Aorta (tissue), 5 donors: ENCODE measurements at places on chromosomes 5 and 9. TPM values are rescaled to one million over a fixed set of nuclear protein-coding genes. Genes with fewer than 3 reads are reported as not detected.
A peak's percentile ranks its signal among the peaks of the same experiment; 100 is the strongest.

GRCh38 chr5:640461-641330 lies 28.6 kb downstream of the CEP72 start:
- no peak for DNase-seq

DNA sequence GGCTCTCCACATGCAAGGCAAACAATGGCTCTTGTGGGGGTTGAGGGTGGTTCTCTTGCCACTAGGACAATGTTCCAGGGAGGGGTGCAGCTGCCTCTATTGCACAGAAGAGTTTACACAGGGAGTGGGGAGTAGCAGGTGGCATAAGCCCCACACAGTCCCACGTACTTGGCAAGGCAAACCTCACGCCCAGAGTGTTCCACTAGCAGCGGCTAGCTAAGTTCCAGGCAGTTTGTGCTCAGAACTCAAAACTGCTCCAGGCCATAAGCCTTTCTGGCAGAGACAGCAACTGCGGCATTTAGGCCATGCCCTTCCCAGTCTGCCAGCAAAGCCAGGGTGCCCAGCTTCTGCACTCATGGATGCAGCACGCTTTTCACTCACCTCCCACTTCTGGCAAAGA lies 29.0 kb upstream of the BTNL3 start:
- DNase-seq, result no peak

DNA sequence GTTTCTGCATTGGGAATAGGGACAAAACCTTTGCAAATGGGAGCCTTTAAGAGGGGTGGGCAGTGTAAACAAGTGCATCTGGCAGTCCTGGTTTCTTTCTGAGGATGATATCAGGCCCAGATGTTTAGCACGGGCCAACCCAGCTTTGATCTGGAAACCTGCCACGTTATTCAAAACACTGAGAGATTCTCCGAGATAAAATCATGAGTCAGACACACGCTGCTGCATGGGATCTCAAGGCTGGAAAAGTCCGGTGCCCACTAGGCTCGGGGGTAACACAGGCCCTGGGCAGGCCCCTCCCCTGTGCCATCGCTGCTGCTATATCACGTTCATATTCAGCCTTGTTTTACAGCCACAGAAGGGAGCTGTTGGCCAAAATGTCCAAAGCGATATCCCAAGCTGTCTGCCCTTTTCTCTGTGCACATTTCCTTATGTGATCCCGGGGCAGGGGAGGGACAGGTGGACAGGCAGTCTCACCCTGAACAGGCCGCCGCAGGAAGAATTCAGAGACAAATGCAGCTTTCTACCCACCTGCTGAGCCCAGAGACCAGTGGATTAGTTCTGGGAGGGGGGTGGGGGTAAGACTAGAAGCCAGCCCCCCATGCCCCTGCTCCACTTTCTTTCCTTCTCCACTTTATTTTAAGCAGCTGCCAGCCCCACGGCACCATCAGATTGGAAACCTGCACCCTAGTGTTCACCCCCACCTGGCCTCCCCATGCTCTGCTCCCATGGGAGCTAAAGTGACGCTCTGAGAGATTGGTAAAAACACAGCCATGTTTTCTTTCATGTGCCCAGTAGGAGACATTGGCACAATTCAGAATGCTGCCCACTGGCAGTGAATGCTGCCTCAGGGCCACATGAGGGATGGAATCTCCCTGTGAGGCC lies 63.1 kb downstream of the TMOD1 start:
- DNase-seq, result no peak

- DNase-seq, result no peak
Measured at GRCh38 chr5:71782393-71782770, 63.3 kb downstream of the CARTPT start.

DNA sequence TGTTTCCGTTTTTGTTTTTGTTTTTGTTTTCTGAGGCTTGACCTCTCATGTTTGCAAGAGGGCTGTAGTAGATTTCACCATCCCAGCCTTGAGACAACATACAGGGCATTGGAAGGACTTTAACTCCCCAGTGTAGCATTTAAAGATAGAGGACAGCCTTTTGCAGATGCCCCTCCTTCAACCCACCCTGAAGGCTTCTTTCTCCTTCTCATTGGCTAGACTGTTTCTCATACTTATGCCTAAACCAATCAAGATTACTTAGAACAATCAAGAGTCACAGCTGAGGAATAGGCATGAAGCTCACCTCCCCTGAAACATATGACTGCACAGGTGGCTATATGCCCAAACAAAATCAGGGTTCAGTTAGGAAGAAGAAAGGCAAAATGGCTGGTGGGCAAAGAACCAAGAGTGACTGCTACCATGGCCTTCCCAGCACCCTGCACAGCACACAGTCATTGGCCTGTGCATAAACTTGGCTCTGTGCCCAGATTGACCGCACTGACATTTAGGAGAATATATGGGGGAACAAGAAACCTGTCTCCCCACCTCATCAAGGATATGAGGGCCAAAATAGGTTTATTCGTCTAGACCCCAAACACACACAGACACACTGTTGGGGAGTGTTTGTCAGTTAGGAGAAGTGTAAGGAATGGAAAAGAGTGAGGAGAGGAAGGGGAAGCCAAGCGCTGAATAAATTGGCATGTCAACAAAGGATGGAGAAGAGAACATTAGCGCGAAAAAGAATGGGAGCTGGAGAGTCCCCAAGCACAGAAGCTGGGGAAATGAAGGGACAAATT lies 137.3 kb upstream of the RANBP3L start:
- DNase-seq, result no peak

GRCh38 chr5:59254055-59254687 lies 639.4 kb downstream of the PDE4D start:
- no peak for DNase-seq

GRCh38 chr5:115602591-115603125 lies 379 bp upstream of the TICAM2 start:
- no peak for DNase-seq

GRCh38 chr9:121302341-121302740 lies 34.4 kb downstream of the GSN start:
- DNase-seq, result no peak

- no peak for DNase-seq
Measured at GRCh38 chr5:157602505-157602904, 26.9 kb upstream of the ADAM19 start.

- no peak for DNase-seq
Measured at GRCh38 chr9:76531231-76531780, 72.3 kb downstream of the GCNT1 start.

DNA sequence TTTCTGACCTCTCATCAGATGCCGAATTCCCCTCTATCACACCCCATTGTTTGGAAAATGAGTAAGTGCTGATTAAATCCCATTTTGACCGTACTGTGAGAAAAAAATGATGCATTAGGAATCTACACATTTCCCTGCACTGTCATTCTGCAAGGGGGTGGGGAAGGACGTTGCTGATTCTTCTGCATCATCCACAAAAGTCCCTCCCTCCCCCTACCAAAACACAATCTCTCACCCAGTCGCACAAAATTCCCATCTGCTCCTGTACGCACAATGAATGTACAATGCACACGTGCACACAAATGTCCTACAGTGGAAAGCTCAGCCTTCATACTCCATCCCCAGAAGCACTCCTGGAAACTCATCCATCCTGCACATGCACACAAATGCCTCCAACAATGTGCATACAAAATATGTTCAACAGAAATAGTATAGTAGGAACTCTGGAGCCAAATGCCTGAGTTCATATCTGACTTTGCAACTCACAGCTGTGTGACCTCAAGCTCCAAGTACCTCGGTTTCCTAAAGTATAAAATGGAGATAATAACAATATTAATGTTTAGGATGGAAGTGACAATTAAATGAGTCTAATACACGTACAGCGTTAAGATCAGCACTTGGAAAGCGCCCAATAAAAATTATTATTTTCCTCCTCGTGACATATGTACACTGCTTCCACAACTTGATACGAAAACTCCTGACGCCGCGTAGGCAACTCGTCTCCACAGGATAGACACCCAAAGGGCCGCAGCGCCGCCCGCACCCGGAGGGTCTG lies 809 bp downstream of the TNIP1 start:
- no peak for DNase-seq

- no peak for DNase-seq
Measured at GRCh38 chr5:173729079-173729765, 112.8 kb upstream of the BOD1 start.

DNA sequence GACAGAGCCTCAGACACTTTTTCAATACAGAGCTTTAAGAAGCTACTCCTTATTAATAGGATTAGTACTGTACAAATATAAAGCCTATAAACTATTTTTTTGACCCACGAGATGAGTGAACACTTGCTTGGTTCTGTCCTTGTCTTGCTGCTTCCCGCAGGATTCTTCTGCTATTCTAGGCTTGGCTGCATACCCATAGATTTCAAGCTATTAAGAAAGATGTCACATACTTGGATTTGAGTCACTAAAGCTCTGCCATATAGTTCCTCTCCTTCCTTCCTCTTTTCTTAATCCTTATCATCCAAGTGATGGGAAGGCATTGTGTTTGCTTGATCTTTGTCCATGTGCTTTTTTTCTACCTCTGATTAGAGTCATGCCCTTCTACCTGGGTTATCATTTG lies 361.2 kb upstream of the TRPC7 start:
- DNase-seq, result no peak

- no peak for DNase-seq
Measured at GRCh38 chr9:113712053-113712452, 164.1 kb upstream of the ZNF618 start.

- peak; percentile 71 for DNase-seq
Measured at GRCh38 chr9:37968228-37968701, 64.3 kb upstream of the SLC25A51 start.

- no peak for DNase-seq
Measured at GRCh38 chr9:13411791-13412190, 132.3 kb upstream of the MPDZ start.

DNA sequence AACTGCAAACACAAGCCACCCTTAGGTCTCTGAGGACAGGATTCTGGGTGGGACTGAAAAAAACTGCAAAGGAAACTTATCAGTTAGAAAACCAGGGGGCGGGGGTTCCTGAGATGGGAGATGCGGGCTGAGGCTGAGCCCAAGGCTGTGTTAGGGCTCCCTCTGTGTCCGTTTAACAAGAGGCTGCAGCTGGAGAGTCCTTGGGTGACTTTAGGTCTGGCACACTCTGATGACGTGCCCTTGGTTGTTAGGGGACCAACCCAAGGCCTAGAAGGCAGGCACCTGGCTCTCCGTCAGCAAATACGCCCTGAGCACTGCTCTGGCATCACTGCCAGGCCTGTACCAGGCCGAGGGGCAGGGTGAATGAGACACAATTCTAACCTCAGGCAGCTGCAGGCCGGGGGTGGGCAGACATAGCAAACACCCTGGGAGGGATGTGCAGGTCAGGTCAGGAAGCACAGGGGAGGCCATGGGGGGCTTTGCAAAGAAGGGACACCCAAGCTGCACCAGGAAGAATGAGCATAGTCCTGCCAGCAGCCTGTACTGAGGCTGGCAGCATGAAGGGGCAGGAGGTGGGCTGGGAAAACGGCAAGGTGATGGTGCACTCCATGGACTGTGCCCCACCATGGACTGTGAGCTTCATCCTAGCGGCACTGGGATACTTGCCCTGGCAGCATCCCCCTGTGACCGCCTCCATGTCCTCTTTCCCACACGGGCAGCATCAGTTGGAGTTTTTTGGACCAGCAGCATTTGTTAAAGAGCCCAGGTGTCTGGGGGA lies 137.9 kb downstream of the GABBR2 start:
- DNase-seq, result no peak

IFNK gene
- total RNA-seq, result not detected

SLC6A18 gene
- total RNA-seq, result not detected

HMCN2 gene
- 14.8 TPM for total RNA-seq

FOXD4 gene
- total RNA-seq, result 0.27 TPM

PDE8B gene
- 25.5 TPM for total RNA-seq

ANKS6 gene
- 21.9 TPM for total RNA-seq

LRRC19 gene
- not detected for total RNA-seq

NSA2 gene
- total RNA-seq, result 57.9 TPM

OR1L4 gene
- not detected for total RNA-seq

PDGFRB gene
- 360 TPM for total RNA-seq

ANKRD18A gene
- 0.06 TPM for total RNA-seq
